Endothelial cell of coronary artery (primary cell): ENCODE measurements at places on chromosomes 16 and 17. TPM values are rescaled to one million over a fixed set of nuclear protein-coding genes. Genes with fewer than 3 reads are reported as not detected.

The TMEM88 gene
- 10.5 and 12.0 TPM in 2 replicates for total RNA-seq

The CANT1 gene
- total RNA-seq, result 42.6 and 47.4 TPM in 2 replicates

The DNAI2 gene
- total RNA-seq, result not detected in 2 replicates

The RRAD gene
- 0.45 and 1.0 TPM in 2 replicates for total RNA-seq

The SBK1 gene
- total RNA-seq, result 0.09 TPM in 2 replicates

The KRTAP4-4 gene
- not detected in 2 replicates for total RNA-seq

The PIRT gene
- not detected in 2 replicates for total RNA-seq

The ASPA gene
- total RNA-seq, result 0.09 TPM in 1 of 2 replicates, not detected in the other

The SRCIN1 gene
- total RNA-seq, result under 0.01 TPM in 2 replicates

The PSMB3 gene
- total RNA-seq, result 371 and 511 TPM in 2 replicates

The GRB7 gene
- not detected in 2 replicates for total RNA-seq

The C17orf67 gene
- 1.0 and 1.2 TPM in 2 replicates for total RNA-seq

The KRTAP9-8 gene
- not detected in 2 replicates for total RNA-seq

The C1QTNF8 gene
- not detected in 2 replicates for total RNA-seq

The PRAC2 gene
- not detected in 2 replicates for total RNA-seq

The RECQL5 gene
- 12.5 and 20.2 TPM in 2 replicates for total RNA-seq

The C16orf96 gene
- total RNA-seq, result not detected in 2 replicates

The NOG gene
- 3.2 and 4.4 TPM in 2 replicates for total RNA-seq

The CHRNE gene
- 0.28 and 1.5 TPM in 2 replicates for total RNA-seq

The ABCC12 gene
- total RNA-seq, result not detected in 2 replicates

The SDK2 gene
- total RNA-seq, result 0.09 TPM in 1 of 2 replicates, not detected in the other

The HOXB3 gene
- total RNA-seq, result 9.1 and 12.2 TPM in 2 replicates

The ICAM2 gene
- total RNA-seq, result 348 and 500 TPM in 2 replicates

The KLHL36 gene
- 45.6 and 90.9 TPM in 2 replicates for total RNA-seq

The STAT5B gene
- total RNA-seq, result 30.3 and 43.4 TPM in 2 replicates

The TP53 gene
- total RNA-seq, result 38.8 and 50.1 TPM in 2 replicates

The SLC13A2 gene
- total RNA-seq, result not detected in 2 replicates

The CCL8 gene
- not detected in 2 replicates for total RNA-seq

The TMC8 gene
- 0.09 TPM in 2 replicates for total RNA-seq

The PTX4 gene
- total RNA-seq, result not detected in 2 replicates

The CLEC18A gene
- total RNA-seq, result 0.09 and 1.0 TPM in 2 replicates

The ATAD5 gene
- 1.9 and 2.8 TPM in 2 replicates for total RNA-seq

The WFIKKN1 gene
- 0.09 and 0.19 TPM in 2 replicates for total RNA-seq

The NRN1L gene
- not detected in 2 replicates for total RNA-seq

The KSR1 gene
- 14.9 and 27.5 TPM in 2 replicates for total RNA-seq

The PLXDC1 gene
- total RNA-seq, result not detected in 2 replicates

The USP7 gene
- total RNA-seq, result 60.6 and 80.6 TPM in 2 replicates

The LSM12 gene
- 26.1 and 28.3 TPM in 2 replicates for total RNA-seq

The MPO gene
- total RNA-seq, result not detected in 2 replicates

The CLTC gene
- 335 and 371 TPM in 2 replicates for total RNA-seq

The GP1BA gene
- not detected in 2 replicates for total RNA-seq

The SPATA32 gene
- total RNA-seq, result under 0.01 TPM in 1 of 2 replicates, not detected in the other

The KCNH6 gene
- total RNA-seq, result not detected in 2 replicates

The PDILT gene
- total RNA-seq, result not detected in 2 replicates

The KAT8 gene
- total RNA-seq, result 32.3 and 36.2 TPM in 2 replicates

The ANKFN1 gene
- total RNA-seq, result 0.09 TPM in 1 of 2 replicates, not detected in the other

The C17orf100 gene
- 0.18 and 0.38 TPM in 2 replicates for total RNA-seq
